Right lobe of liver (tissue), 6 donors: ENCODE measurements at places on chromosomes 16 and 17. TPM values are rescaled to one million over a fixed set of nuclear protein-coding genes. Genes with fewer than 3 reads are reported as not detected.

MLYCD gene
- total RNA-seq, result 10.4 TPM

ABHD15 gene
- 11.7 TPM for total RNA-seq

KRT33B gene
- not detected for total RNA-seq

C17orf50 gene
- not detected for total RNA-seq

ODAD4 gene
- total RNA-seq, result not detected

NUBP2 gene
- total RNA-seq, result 31.9 TPM

CHST5 gene
- not detected for total RNA-seq

HSD11B2 gene
- 2.5 TPM for total RNA-seq

COG8 gene
- total RNA-seq, result 35.5 TPM

VAC14 gene
- 17.3 TPM for total RNA-seq
